ENCODE measurements at places on chromosomes 1 and 21.

GRCh38 chr1:87140831-87141540 lies 187.7 kb upstream of the LMO4 start:
- H3K36me3 ChIP-seq = no peaks in the 10 kb centered on the region
- H3K4me3 ChIP-seq = no peak overlapping the region
- H3K27ac ChIP-seq = no peak overlapping the region

- H3K4me1 ChIP-seq = no peaks in the 10 kb centered on the region
- peaks cover 29% of the 10 kb centered on the region for H3K36me3 ChIP-seq
- H3K4me3 ChIP-seq = no peak overlapping the region
These were observed 4.3 kb downstream of the BEST4 start for GRCh38 chr1:44783697-44784093.

DNA sequence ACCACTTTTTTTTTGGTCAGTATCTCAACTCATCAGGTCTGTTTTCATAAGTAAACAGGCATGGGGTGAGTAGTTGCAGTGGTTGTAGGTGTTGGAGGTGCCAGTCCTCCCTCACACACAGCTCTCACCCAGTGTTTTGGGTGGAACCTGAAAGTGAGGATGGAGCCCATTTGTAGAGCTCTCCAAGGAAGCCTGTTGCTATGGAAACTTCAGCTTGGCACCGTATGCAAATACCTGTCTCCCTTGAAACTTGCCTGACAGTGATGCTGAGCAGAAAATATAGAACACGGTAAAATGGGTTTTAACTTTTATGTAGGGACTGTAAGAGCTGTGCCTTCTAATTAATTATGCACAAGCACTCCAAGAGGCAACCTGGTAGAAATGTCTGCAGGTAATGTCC lies 214.1 kb downstream of the AJAP1 start:
- no peaks in the 10 kb centered on the region for H3K36me3 ChIP-seq
- no peaks in the 10 kb centered on the region for H3K4me1 ChIP-seq
- no peaks in the 10 kb centered on the region for H3K27me3 ChIP-seq
- H3K27ac ChIP-seq = no peak overlapping the region

DNA sequence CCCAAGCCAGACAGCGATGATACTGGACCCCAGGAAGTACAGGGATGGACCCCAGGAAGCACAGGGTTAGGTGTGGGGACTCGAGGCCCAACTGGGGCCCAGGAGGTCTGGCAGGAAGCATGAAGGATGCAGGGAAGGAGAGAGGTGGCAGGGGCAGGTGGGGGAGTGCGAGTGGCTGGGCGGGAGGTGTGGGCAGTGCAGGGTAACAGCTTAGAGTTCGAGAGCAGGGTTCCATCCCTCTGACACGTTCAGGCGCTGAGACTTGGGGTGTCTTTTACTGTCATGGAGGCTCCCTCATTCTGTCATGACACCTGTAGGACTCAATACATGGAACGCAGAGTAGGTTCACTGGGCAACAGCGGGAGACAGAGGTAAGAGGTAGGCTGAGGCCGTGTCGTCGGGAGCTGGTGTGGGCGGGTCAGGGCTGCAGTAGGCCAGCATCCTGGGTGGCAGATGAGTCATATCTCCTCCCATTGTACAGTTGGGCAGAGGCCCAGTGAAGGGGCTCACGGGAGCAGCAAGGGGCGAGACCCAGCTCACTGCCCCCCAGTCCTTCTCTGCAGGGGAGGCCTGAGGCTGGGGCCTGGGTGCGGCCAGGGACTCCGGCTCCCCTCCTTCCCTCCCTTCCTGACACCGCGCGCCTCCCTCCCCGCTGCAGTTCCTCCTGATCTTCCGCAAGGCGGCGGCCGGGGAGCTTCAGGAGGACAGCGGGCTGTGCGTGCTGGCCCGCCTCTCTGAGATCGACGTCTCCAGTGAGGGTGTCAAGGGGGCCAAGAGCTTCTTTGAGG lies 11.6 kb upstream of the CTRC start:
- H3K27ac ChIP-seq = peak overlapping the region; percentile 57
- peak; percentile 58 for DNase-seq
- no peak overlapping the region for H3K4me3 ChIP-seq
- peaks cover 48% of the 10 kb centered on the region for H3K36me3 ChIP-seq
- H3K27me3 ChIP-seq = no peaks in the 10 kb centered on the region

- peak; percentile 26 for DNase-seq
- no peaks in the 10 kb centered on the region for H3K27me3 ChIP-seq
- peak overlapping the region; percentile 15 for H3K27ac ChIP-seq
- no peaks in the 10 kb centered on the region for H3K36me3 ChIP-seq
These were observed 50.4 kb downstream of the NFIA start for GRCh38 chr1:61132645-61133334.

DNA sequence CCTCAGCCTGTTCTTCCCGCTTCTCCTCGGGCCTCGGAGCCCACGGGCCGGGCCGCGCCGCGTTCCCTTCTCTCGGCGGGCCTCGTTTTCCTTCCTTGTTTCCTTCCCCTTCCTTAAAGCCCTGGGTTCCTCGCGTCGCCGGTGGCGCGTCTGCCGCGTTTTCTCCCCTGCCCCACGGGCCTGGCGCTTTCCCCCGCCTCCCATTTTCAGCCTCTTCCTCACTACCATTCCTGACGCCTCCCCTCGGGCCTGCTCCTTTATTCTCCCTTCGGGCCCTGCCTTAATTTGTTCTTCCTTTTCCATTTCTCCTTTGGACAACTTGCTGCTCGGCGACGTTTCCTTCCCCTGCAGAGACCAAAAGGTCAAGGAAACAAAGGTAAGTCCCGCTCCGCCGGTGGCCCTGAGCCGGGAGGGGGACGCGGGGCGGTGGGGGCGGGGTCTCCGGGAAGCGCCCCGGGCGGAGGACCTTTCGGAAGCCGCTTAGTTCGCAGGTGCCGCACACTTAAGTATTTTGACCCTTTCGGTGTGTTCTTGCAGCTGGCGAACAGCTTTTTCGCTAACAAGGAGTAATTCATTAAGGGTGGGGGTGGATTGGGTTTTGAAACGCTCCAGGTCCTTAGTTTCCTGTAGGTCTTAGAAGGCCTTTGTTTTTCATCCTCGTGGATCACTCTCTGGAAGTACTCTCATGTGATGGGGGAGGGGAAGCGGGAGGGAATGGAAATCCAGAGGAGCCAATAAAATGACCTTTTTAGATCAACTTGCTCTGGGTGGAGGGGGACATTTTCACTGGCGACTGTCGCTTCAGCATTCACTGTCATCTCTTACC lies 780 bp downstream of the YTHDF2 start:
- peak; percentile 75 for DNase-seq
- H3K27me3 ChIP-seq = no peaks in the 10 kb centered on the region
- H3K27ac ChIP-seq = peak overlapping the region; percentile 88
- peaks cover 43% of the 10 kb centered on the region for H3K36me3 ChIP-seq
- peak overlapping the region; percentile 90 for H3K4me3 ChIP-seq
- 0 out of 2 replicates have a peak, but pooled peaks cover 2% of the 10 kb centered on the region for H3K4me1 ChIP-seq

GRCh38 chr1:149887456-149888246 lies 11.7 kb upstream of the BOLA1 start:
- DNase-seq = peak; percentile 95
- H3K27me3 ChIP-seq = no peaks in the 10 kb centered on the region
- H3K4me3 ChIP-seq = peak overlapping the region; percentile 75
- no peaks in the 10 kb centered on the region for H3K4me1 ChIP-seq
- peak overlapping the region; percentile 98 for H3K27ac ChIP-seq
- H3K36me3 ChIP-seq = no peaks in the 10 kb centered on the region

DNA sequence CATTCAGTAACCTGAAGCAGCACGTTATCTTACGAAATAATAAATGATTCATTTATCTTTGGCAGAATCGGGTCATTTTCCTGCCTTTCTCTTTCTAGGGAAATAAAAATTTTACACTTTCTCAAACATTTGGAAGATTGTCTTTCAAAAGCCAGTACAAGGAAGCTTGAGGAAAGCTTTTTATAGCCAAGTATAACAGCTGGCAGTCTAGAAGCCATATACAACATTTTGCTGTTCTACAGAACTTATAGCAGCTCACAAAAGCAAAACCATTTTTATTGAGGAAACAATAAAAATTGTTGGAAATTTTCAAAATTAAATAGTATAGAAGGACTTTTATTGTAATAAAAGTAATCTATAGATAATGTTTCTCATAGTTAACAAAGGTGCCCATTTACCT lies 448.6 kb downstream of the SMYD3 start:
- H3K36me3 ChIP-seq = no peaks in the 10 kb centered on the region
- H3K27ac ChIP-seq = no peak overlapping the region
- DNase-seq = no peak
- H3K27me3 ChIP-seq = no peaks in the 10 kb centered on the region
- no peak overlapping the region for H3K4me3 ChIP-seq

DNA sequence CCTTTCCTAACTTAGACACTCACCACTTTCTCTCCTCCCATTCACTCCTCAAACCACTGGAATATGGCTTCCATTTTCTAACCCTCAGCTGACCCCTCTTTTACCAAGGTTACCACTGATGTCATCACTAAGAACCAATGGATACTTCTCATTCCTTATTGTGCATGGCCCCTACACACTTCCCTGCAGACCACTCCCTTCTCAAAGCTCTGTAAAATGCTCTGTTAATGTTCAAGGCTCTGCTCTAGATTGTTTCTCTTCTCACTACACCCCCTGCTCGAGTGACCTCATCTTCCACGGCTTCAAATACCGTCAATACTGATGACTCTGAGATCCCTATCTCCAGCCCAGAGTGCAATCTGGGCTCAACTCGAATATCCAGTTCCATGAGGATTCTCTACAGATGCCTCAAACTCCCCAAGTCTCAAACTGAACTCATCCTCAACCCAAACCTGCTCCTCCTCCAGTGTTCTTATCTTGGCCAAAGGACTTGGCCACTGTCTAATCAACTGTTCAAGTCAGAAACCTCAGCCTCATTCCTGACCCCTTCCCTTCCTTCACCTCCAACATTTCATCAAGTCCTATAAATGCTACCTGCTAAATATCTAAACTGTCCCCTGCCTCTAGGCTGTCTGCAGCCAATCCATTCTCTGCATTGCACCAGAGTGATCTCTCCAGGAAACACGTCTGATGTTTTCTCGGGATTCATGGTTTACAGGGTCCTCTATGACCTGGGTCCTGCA lies 41.3 kb upstream of the BMP8B start:
- H3K4me1 ChIP-seq = peaks cover 11% of the 10 kb centered on the region
- no peak for DNase-seq
- H3K27me3 ChIP-seq = no peaks in the 10 kb centered on the region

DNA sequence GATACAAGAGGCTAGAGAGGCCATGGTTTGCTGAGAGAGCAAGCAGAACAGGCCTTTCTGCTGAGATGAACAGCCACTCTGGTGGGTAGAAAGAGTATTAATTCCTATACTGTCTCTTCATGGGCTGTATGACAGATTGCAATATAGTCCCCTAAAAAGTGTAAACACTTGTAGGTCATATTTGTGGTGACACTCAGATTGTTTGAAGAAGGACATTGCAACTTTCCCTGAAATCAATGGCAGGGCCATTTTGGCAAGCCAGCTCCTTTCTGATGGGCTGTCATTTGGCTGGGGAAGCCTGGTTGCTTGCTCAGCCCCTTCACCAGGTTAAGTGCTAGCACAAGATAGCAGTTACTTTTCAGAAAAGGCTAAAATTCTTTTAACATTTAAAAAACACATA lies 27.5 kb downstream of the RAB4A start:
- peaks cover 3% of the 10 kb centered on the region for H3K36me3 ChIP-seq
- no peaks in the 10 kb centered on the region for H3K4me1 ChIP-seq
- H3K27ac ChIP-seq = no peak overlapping the region
- no peak overlapping the region for H3K4me3 ChIP-seq
- H3K27me3 ChIP-seq = no peaks in the 10 kb centered on the region

- H3K36me3 ChIP-seq = no peaks in the 10 kb centered on the region
- no peak overlapping the region for H3K4me3 ChIP-seq
- no peaks in the 10 kb centered on the region for H3K27me3 ChIP-seq
- DNase-seq = no peak
- peaks cover 8% of the 10 kb centered on the region for H3K4me1 ChIP-seq
- no peak overlapping the region for H3K27ac ChIP-seq
These were observed 35.7 kb upstream of the CLSTN1 start for GRCh38 chr1:9859281-9860014.

DNA sequence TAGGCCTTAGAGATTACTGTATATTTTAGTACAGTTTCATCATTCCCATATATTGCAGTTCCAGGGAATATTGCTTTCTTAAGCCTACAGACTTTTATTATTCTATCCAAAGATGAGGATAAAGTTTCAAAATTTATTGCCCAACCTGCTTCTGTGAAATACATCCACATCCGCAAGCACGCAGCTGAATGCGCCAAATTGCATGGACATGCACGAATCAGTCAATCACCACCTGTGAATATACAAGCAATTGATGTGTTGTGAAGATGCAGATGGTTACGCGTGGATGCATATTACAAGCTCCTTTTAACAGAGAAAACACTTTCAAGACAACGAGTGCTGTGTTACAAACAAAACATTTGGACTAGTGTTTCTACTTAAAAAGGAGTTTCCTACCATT lies 577.8 kb upstream of the PLXNA2 start:
- H3K36me3 ChIP-seq = no peaks in the 10 kb centered on the region
- peaks cover 28% of the 10 kb centered on the region for H3K4me1 ChIP-seq
- no peaks in the 10 kb centered on the region for H3K27me3 ChIP-seq
- no peak overlapping the region for H3K27ac ChIP-seq

DNA sequence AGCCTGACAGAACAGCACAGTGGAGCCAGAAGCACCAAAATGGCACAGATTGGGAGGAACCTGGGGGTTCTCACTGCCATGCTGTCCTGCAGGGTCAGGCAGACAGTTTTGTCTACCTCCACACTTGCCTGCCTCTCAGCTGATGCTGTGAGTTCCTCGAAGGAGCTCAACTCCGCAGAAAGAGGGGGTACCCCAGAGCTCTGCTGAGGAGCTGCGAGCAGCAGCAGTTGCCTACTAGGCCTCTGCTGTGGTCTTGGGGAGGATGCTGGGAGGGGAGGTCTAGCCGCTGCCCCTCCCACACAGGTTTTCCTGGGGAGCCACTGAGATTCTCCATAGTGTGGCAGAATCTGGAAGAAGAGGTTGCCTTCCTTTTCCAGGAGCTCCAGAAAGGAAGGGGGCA lies 192.5 kb downstream of the FOXD2 start:
- H3K27ac ChIP-seq = no peak overlapping the region
- no peaks in the 10 kb centered on the region for H3K36me3 ChIP-seq
- peaks cover 26% of the 10 kb centered on the region for H3K4me1 ChIP-seq
- H3K27me3 ChIP-seq = no peaks in the 10 kb centered on the region
- no peak overlapping the region for H3K4me3 ChIP-seq

GRCh38 chr1:1630965-1631781 lies 800 bp upstream of the MMP23B start:
- H3K4me1 ChIP-seq = 0 out of 2 replicates have a peak, but pooled peaks cover 2% of the 10 kb centered on the region
- H3K27ac ChIP-seq = peak overlapping the region; percentile 51
- no peaks in the 10 kb centered on the region for H3K36me3 ChIP-seq
- peak overlapping the region; percentile 44 for H3K4me3 ChIP-seq
- no peak for DNase-seq

GRCh38 chr1:85102479-85102878 lies 54.2 kb upstream of the MCOLN3 start:
- H3K27ac ChIP-seq = no peak overlapping the region
- H3K4me3 ChIP-seq = no peak overlapping the region
- DNase-seq = no peak
- H3K4me1 ChIP-seq = no peaks in the 10 kb centered on the region
- H3K27me3 ChIP-seq = no peaks in the 10 kb centered on the region

- H3K4me3 ChIP-seq = no peak overlapping the region
- no peak overlapping the region for H3K27ac ChIP-seq
These were observed 56.7 kb downstream of the S1PR1 start for GRCh38 chr1:101293461-101294051.

DNA sequence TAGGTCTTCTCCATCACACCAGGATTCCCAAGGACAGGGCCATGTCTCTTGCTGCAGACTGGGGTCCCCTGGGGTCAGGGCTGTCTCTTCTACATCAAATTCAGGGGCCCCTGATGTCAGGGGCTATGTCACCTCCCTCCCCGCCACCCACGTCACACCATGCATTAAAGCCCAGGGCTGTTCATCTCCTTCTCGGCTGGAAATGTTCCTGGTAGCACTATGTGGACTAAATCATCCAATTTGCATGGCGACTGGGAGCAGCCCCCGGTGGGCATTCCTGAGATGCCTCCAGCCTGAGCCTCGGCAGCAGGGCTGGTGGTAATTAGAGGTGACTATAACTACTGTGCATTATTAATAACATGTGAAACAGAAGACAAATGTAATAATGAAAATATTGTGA lies 151.7 kb upstream of the HMGB4 start:
- DNase-seq = no peak
- H3K27me3 ChIP-seq = peaks cover 20% of the 10 kb centered on the region
- no peaks in the 10 kb centered on the region for H3K36me3 ChIP-seq
- no peak overlapping the region for H3K27ac ChIP-seq

Measured in SJCRH30 (cell line).